ENCODE measurements at places on chromosomes 13 and 19.

GRCh38 chr13:113880651-113881611, 17.1 kb upstream of the GAS6 start:
- no peak for DNase-seq

DNA sequence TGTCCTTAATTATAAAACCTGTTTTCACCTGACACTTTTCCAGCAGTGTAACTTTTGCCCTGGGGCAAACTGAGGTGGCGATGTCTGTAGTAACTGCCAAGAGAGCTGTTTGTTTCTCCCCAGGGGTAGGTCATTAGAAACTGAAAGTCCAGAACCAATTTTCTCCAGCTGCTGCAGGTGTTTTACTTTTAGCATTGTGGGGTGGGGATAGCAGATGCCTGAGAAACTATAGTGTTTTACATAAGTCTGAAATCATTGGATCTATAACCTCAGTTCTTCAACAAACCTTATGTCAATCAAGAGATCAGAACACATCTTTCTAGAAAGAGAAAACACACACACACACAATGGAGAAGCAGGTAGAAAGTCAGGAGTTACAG, 92.7 kb downstream of the LHFPL6 start:
- DNase-seq = no peak

- DNase-seq = no peak
Measured at GRCh38 chr13:113229161-113229560, 19.7 kb downstream of the CUL4A start.

- peak; percentile 63 for DNase-seq
Measured at GRCh38 chr19:10379880-10380312, 476 bp downstream of the TYK2 start.

- peak; percentile 91 for DNase-seq
Measured at GRCh38 chr13:23377983-23378632, 55.4 kb downstream of the SACS start.

Data from Karpas-422 (cell line).